Fibroblast of lung (primary cell): ENCODE measurements at places on chromosomes 7 and 10.
A peak's percentile ranks its signal among the peaks of the same experiment; 100 is the strongest.

DNA sequence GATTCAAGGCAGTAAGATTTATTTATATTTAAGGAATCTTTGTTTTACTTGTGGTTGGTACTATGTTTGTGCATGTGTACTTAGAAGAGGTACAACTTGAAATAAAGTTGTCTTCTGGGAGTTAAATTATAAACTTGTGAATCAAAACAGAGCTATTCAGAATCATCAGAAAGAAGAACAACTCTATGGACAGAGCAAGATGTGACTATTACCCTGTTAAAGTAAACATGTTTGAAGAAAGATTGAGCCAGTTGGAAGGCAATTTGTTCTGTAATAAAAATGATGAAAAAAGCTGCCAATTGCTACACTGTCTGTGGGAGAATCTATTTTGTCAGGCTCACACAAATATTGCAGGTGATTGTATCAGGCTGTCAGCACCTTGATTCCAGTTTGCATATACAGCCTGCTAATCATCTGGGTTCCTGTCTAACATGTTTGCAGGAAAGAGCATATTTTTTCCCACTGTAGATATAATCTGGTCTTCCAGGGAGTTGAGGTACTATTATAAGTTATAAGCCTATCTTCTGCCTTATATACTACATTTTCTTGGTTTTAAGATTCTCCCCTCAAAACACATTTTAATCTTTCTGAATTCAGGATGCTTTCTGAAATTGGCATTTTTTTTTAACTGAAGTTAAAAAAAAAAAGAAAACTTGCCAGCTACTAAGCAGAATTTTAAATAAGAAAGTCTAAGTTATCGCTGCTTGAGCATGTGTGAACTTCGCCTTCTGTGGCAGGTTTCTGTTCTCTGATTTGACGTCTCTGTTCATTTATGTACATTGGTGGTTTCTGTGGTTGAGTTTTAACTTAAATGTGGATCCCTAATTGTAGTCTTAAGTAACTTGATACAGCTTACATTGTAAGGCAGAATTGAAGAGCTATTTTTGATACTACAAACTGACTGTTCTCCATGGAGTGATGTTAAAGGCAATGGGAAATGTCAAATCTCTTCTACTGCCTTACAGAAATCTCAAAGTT, 46.0 kb downstream of the ZNRF2 start:
- DNase-seq: peak; percentile 40

DNA sequence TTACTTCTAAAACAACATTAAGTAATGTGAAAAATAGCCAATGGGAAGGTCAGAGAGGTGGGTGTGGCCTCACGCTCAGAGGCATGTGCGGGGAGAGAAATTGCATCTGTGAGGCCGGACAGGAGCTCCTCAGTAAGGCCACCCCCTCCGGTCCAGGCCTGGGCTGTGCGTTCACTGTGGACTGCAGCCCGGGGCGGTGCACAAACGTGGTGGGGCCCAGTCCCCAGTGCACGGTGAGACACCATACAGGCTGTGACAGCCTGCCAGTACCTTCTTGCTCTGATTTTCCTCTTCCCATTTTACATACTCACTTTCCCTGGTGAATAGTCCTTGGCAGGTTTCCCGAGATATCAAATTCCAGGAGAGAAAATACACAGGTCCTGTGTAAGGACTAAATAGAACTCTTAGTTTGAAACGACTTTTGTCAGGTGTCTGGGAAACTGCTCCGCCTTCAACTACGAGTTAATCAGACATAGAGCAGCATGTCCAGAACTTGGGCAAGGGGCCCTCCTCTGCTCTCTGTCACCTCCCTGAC, 174.1 kb upstream of the MKI67 start:
- DNase-seq: no peak

- no peak for DNase-seq
Observed at GRCh38 chr7:138072726-138073125, 3.5 kb upstream of the AKR1D1 start.

DNA sequence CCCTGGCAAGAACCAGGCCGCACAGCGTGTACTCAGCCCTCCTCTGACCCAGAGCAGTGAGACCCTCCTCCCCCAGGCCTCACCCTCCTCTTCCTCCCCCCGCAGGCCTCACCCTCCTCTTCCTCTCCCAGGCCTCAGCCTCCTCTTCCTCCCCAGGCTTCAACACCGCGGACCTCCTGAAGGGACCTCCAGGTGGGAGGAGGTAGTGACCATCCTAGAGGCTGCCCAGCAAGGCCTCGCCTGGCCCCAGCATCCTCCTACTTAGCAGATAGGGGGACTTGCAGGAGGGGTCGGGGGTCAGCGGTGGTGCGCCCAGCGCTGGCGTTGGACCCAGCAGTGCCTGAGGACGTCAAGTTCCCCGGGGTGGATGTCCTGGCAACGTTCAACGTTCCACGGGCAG, 270.8 kb downstream of the ELFN1 start:
- DNase-seq: no peak

GRCh38 chr10:79335094-79335469, 12.2 kb upstream of the PPIF start:
- DNase-seq: no peak

DNA sequence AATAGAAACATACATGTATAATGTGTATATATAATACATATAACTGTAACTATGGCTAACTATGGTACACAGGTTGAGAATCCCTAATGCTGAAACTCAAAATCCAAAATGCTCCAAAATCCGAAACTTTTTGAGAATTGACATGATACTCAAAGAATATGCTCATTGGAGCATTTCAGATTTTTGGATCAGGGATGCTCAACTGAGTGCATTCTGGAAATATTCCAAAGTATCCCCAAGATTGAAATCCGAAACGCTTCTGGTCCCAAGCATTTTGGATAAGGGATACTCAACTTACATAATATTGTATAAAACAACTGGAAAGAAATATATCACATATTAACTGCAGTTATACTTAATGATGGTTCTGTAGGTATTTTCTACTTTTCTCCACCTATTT, 94.2 kb upstream of the ASAH2 start:
- DNase-seq: no peak

- DNase-seq: no peak
Observed at GRCh38 chr10:97149079-97149531, 36.7 kb downstream of the SLIT1 start.
